HepG2 (cell line): ENCODE measurements at places on chromosomes 12 and 14.
A peak's percentile ranks its signal among the peaks of the same experiment; 100 is the strongest.

DNA sequence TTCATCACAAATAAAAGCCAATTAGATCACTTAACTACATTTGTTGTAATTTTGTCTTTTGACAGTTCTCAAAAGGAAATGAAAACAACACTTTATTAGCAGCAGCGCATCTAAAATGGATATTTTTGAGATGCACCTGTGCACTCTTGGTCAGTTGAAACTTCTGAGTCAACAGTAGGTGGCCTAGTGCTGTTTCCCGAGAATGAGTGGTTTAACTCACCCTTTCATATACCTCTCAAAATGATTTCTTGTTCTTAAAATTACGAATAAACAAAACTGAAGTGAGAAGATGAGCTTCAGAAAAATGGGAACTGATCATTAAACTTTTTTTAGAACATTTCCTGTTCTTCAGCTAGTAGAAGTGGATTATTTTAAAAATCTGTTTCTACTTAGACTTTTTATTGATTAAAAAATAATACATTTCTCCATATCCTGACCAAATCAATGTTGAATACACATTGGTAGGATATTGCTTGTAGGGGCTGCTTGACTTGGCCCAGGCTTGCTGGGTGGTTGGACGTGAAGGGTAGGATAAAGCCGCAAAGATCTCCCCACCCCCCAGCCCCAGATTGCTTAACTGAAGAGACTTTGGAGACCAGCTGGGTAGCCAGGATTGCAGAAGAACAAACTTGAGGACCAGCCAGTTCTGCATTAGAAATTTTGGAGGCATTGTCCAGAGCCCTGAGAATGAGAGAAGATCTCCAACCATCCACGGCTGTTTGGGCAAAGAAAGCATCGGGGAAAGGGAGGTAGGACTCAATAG is 22.3 kb upstream of the STK38L start:
- no peak for DNase-seq

DNA sequence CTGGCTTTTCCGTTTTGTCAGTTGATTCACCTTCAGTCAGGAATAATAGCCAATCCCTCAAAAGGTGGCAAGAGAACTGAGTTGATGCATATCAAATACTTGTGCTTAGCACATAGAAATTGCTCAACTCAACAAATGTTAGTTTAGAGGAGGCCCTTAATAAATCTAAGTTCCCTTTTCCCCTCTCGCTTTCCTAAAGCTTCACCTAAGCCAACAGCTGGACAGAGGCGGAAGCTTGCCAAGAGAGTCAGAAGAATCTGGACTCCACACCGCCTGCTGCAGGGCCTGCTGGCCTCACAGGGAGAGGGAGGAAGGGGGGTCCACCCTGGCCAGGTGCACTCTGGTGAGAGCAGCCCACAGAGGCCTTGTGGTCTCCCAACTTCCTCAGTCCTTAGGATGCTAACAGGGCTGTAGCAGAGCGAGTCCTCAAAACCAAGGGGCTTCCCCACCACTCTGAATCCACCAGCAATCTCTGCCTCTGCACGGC is 213.1 kb downstream of the CHST11 start:
- DNase-seq = no peak

GRCh38 chr14:73740618-73741326 is 26.6 kb upstream of the PNMA1 start:
- DNase-seq = peak; percentile 49

- no peak for DNase-seq
Measured at GRCh38 chr12:119113496-119113986, 65.2 kb upstream of the HSPB8 start.

DNA sequence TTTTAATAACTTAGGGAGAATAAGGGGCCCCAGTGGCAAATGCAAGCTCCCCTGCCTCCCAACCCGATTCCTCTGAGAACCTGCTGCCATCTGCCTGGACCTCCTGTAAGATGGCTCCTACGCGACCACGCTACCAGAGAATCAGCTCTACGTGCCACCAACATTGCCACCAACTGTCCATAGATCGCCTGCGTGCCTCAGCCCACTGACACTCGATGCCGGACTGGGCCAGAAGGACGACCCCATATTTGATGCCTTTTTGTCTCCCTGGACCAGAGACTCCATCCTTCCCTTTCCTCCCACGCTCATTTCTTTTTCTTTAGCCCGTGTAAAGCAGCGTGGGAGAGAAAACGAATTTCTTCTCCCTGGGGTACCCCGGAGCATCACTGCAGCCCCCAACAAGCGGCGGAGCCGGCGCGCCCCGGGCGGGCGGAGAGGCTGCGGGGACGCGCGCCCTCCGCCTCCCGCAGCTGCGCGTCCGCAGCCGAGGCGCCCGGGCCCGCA is 565 bp upstream of the KLHL42 start:
- DNase-seq = peak; percentile 10

GRCh38 chr12:49720214-49720613 is 13.0 kb upstream of the FMNL3 start:
- peak; percentile 52 for DNase-seq
